Common myeloid progenitor, CD34-positive (primary cell): ENCODE measurements at places on chromosomes 4 and X.

GRCh38 chr4:40280586-40280985 lies 54.5 kb upstream of the CHRNA9 start:
- no peak for DNase-seq

- no peak for DNase-seq
These were observed 7.9 kb upstream of the FAM13A start for GRCh38 chr4:89064848-89065247.

GRCh38 chr4:26813698-26814097 lies 46.9 kb upstream of the STIM2 start:
- DNase-seq: no peak

DNA sequence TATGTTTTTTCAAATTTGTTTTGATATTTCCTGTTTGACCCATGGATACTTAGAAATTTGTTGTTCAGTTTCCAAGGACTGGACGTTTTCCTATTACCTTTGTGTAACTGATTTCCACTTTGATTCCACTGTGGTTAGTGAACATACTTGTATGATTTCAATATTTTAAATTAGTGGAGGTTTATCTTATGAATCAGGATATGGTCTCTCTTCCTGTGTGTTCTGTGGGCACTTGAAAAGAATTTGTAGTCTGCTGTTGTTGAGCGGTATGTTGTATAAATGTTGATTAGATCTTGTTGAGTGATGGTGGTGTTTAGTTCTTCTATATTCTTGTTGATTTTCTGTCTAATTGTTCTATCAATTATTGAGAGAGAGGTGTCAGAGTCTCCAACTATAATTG lies 21.2 kb upstream of the LAMTOR3 start:
- no peak for DNase-seq

GRCh38 chr4:76705472-76705871 lies 192.5 kb downstream of the SOWAHB start:
- DNase-seq: no peak

DNA sequence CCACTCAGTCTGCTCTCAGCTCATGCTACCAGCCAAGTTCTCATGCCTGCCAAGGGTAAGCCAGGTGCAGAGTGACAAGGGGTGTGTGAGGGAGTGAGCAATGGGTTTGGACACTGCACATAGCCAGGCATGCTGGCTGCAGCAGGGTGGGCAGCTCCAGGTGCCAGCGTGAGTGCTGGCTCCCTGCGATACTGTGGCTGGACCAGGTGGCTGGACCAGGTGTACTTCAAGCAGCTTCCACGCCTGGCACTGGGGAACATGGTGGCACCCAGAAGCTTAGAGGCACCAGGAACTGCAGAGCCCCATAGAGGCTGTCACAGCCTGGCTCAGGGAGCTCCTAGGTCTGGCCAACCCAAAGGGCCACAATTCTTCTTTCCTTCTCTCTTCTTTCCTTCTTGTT lies 234.9 kb upstream of the GIMD1 start:
- DNase-seq: no peak

DNA sequence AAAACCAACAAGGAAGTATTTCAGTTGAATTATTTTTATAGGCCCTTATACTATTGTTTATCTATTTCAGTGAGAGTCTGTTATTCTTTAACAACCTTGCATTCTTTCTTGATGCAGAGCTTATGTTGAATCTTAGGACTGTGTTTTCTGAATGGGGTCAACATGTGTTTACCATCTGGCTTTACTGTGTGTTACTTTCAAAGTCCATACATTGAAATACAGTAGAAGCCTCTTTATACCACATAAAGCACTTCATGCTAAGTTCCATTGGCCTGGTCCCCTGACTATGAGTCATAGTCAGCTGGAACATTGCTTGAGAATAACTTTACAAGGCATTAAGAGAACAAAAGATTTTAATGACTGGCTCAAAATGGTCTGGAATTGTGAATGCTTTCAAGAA lies 152.6 kb downstream of the GASK1B start:
- DNase-seq: no peak
